ENCODE measurements at places on chromosomes 3 and 15.

- no peak for DNase-seq
Observed at GRCh38 chr15:71715914-71716313, 94.4 kb upstream of the NR2E3 start.

DNA sequence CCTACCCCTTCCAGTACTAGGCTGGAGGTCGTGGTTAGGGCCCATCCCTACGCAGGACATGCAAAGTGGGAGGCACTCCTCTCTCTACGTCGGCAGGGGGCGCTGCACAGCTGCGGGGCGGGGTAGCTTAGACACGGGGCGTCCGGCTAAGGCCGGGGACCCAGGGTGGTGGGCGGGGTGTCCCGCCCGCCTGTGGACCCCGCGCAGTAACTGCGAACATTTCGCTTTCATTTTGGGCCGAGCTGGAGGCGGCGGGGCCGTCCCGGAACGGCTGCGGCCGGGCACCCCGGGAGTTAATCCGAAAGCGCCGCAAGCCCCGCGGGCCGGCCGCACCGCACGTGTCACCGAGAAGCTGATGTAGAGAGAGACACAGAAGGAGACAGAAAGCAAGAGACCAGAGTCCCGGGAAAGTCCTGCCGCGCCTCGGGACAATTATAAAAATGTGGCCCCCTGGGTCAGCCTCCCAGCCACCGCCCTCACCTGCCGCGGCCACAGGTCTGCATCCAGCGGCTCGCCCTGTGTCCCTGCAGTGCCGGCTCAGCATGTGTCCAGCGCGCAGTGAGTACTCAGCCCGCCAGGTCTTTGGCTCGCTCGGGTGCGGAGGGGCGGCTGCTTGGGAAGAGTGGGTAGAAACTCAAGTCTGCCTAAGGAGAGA is at the start of gene IL12A:
Gene IL12A (plus strand): TSS at position 219 of the 655 bp plus-strand sequence.
- DNase-seq, result peak; percentile 88

DNA sequence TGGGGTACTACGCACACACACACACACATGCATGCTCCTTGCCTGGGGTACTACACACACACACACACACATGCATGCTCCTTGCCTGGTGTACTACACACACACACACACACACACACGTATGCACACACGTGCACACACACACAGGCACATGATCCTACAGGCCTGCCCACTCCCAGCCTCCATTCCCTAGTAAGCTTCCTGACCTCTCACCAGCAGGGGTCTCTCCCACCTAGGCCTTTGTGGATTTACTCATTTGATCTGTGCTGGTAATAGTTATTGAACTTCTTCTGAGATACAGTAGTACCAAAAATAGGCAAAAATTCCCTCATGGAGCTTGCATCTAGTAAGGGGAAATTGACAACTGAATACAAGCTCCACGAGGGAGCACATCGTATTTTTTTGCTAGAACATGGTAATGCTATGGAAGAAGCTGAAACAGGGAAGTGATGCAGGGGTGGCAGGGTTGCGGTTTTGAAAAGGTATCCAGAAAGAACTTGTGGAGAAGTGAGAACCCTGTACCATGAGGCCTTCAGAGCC is 19.1 kb downstream of the TTC21A start:
- peak; percentile 19 for DNase-seq

- DNase-seq, result no peak
Observed at GRCh38 chr3:157061265-157061664, 98.7 kb downstream of the CCNL1 start.

GRCh38 chr3:52998771-52999513 is 46.9 kb downstream of the SFMBT1 start:
- no peak for DNase-seq

DNA sequence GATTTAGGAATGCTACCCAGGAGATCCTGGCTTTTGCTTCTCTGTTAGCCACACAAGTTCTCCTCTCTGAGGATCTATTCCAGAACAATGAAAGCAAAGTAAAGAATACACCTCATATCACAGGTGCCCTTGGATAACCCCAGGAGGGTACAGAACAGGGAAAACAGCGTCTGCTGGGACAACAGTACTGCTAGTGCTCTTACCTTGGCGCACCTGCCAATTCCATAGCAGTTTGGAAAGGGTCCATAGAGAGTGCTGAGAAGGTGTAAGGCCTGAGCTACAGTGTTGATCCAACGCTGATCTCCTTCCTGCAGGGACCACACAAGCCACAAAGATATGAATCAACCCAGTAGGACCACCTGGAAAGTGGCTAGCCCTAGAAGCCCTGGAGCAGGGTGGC is 12.9 kb upstream of the PRC1 start:
- no peak for DNase-seq

DNA sequence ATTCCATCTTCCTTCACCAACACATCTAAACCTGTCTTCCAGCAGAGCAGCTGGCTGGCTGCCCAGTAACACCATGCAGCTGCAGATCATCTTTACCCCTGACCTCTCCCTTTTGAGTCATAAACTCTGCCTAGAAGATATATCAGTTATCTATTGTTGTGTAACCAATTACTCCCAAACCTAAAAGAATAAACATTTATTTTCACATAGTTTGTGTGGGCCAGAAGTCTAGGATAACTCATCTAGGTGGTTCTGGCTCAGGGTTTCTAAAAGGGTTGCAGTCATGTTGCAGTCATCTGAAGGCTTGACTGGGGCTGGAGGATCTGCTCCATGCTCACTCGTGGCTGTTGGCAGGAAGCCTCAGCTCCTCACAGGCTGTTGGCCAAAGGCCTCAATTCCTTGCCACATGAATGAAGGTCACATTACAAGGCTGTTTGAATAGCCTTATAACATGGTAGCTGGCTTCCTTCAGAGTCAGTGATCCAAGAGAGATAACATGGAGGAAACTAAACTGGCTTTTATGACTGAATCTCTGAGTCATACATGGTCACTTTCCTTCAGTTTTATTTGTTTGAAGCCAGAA is 92.8 kb downstream of the GOLIM4 start:
- DNase-seq, result no peak

- no peak for DNase-seq
Observed at GRCh38 chr3:132405188-132405587, 12.1 kb upstream of the DNAJC13 start.

DNA sequence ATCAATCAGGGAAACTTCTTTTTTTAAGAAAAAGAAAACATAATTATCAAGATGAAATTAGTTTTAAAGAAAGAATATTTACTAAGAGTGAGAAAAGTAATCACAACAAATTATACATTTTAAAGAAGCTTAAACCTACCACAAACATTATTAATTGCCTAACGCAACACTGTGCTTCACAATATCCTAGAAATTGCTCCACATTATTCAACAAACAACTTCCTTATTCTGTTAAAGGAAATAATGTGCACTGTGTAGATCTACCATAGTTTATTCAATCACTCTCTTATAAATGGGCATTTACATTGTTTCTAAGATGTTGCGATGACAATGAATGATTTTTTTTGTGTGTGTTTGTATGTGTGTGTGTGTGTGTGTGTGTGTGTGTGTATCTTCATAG is 525.9 kb upstream of the KCNMB2 start:
- no peak for DNase-seq

DNA sequence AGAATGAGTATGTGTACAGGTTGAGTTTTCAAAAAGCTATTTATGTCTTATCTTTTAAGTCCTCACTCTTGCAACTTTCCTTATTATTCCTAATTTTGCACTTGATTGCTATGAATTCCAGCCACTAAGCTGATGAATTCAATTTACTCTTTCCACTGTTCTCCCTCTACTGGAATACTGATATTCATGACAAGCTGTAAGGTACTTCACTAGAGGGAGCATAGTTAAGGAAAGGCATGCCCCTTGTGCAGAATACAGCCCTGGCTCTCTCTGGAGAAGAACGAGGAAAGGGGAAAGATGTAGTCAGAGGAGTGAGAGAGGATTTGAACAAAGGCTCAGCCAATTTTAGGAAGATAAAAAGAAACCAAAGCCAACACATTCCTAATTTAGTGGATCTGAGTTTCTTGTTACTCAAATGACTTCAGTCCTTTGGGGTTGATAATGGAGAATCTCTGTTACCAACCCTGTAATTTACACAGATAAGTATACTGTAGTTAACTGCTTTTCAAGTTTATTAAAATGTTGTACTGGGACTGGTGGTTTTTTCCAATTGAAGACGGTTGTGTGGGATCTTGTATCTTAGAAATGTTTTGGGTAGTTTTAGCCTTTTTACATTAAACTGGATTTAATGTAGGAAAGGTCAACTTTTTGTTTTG is 4.0 kb downstream of the SCAANT1 start:
- DNase-seq, result no peak

GRCh38 chr3:52279596-52279995 is 1.1 kb upstream of the WDR82 start:
- DNase-seq, result no peak

GRCh38 chr3:52533623-52534280 is at the start of gene NT5DC2:
NT5DC2 (minus strand) TSS chr3:52533857; CDS start chr3:52533737, 120 bp downstream.
- DNase-seq, result peak; percentile 65

DNA sequence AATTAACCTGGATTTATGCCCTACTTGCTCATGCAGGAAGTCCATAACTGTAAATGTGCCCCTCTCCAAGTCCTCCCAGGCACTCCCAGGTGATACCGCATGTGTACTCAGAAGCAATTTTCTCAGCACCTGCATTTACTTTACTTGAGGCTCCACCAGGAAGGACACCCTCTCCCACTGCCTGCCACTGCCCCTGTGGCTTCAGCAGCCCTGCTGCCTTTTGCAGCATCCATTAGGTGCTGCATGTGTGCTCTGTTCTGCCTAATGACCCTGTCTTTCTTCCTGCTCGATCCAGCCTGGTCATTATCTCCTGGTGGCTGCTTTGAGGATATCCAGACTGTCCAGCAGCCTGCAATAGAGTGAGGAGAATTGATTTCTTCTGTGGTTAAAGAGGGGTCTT is 107.6 kb upstream of the SEMA6D start:
- DNase-seq, result no peak

DNA sequence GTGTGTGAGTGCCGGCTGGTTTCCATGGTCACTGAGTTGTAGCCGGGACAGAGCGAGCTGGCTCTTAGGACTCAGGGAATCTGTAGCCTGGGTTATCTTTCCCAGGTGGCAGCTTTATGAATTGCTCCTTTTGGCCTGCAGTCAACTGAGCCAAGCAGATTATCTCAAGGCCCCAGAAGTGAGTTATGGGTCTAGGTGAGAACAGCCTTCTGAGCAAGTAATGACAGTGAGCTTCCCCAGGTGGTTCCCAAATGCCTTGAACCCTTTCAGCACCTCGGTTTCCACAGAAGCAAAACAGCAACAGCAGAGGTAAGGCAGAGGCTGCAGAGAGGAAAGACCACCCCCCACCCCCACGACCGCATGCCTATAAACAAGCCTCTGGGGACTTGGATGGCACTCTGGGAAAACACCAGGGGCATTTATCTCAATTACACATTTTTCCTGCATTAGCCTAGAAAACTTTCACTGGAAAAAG is 56.7 kb upstream of the DGKG start:
- DNase-seq, result no peak

All from activated CD4-positive, CD25-positive, alpha-beta regulatory T cell treated with anti-CD3 and anti-CD28 coated beads, Interleukin-2, amount 50 U/mL, for 72 hours (primary cell).